Hematopoietic multipotent progenitor cell treated with erythropoietin and hydrocortisone succinate and interleukin-3 and kit ligand, for 4 days (in vitro differentiated cells): ENCODE measurements at places on chromosomes 3 and 15.

DNA sequence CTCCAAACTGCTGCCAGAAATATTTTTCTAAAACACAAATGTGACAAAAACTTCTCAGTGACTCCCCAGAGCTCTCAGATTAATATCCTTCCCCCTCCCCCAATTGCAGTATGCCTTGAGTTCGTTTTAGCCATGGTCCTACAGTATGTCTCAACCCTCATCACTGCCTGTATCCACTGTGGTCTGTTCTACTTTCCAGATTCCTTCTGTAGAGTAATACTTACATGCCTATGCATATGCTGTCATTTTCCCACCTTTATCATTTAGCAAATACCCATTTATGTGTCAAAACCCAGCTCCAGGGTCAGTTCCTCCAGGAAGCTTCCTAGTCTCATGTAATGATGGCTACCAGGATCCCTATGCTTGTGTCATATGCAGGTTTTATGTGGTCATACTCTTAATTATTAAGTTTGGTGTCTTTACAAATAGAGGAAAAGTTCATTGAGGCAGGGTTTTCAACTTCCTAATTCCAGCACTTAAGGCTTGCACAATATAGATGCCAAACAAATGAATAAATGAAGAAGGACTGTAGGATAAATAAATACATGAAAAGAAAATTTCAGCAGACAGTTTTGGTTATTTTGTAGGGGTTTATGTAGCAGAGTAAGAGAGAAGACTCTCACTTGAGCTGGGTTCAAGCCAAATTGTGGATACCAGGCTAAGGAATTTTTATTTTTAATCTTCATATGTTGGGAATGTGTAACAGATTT is 170.8 kb downstream of the ALCAM start:
- DNase-seq = no peak

DNA sequence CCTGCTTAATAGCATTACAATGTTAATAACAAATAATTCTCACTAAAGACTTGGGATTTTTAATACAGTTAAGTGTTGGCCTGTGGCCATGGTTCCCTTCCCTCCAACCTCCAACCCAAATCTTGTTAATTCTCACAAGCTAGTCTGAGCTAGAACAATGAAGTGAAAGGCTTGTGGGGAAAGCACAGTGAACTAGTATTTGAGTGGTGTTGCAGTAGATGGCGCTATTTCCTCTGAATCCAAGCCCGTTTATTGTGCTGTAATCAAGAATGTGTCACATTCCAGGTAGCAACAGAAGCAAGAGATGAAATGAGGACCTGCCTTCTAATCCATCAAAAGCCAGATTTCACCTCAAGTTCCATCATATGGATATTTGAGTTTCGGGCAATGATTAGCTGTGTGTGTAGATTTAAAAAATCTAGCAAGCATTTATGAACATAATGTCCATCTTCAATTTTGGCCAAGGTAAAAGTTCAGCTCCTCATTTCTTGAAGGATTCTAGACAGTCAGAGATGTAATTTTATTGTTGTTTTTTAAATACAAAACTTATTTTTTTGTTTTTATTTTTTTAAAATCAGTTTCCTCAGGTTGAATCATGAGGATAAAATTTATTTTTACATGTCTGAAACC is 160.7 kb downstream of the SQOR start:
- DNase-seq = peak; percentile 51

GRCh38 chr15:88185584-88185983 is 71.0 kb downstream of the NTRK3 start:
- no peak for DNase-seq

- no peak for DNase-seq
Observed at GRCh38 chr3:10371789-10372188, 50.9 kb upstream of the SEC13 start.

GRCh38 chr3:125010393-125010792 is 45.4 kb downstream of the HEG1 start:
- DNase-seq = no peak

DNA sequence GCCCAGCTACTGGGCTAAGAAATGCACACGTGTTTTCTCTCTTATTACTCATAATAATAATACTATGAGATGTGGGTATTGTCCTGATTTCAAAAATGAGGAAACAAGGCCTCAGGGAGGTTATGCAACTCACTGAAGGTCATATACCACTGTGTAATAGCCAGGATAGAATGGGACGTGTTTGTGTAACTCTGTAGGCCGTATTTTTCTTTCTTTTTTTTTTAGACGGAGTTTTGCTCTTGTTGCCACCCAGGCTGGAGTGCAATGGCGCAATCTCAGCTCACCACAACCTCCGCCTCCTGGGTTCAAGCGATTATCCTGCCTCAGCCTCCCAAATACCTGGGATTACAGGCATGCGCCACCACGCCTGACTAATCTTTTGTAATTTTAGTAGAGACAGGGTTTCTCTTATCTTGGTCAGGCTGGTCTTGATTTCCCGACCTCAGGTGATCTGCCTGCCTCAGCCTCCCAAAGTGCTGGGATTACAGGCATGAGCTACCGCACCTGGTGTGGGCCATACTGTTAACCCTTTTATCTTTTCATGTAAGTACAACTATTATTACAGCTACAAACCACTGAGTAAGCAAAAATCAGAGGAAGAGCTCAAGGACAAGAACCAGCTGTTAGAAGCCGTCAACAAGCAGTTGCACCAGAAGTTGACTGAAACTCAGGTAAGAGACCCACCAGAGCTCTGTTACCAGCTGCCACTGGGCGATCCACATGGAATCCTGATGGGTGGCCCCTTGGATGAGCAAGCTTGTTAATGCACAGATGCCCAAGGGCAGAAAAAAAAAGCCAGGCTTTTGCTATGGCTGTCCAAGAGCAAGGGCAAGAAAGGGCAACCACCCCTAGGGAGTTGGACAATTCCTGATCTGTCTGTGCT is 6.7 kb downstream of the KNSTRN start:
- DNase-seq = peak; percentile 68

GRCh38 chr3:138902171-138902570 is 44.8 kb downstream of the FOXL2 start:
- peak; percentile 58 for DNase-seq

DNA sequence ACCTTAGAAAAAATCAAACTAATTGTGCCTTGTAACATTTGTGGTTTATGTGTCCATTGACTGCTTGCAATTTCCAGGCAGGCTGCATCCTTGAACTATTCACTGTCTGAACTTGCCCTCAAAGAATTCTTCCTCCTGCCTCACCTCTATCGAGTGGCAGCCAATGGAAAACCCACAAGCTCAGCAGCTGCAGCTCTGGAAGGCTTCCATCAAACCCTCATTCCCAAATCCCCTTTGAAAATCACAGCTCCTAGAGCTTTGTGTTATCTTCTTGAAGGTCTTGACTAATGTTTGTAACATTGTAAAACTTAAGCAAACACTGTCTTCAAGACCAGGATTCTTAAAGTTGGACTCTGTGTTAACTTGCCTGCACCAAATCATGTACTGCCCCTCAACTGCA is 81.1 kb downstream of the FILIP1L start:
- no peak for DNase-seq

DNA sequence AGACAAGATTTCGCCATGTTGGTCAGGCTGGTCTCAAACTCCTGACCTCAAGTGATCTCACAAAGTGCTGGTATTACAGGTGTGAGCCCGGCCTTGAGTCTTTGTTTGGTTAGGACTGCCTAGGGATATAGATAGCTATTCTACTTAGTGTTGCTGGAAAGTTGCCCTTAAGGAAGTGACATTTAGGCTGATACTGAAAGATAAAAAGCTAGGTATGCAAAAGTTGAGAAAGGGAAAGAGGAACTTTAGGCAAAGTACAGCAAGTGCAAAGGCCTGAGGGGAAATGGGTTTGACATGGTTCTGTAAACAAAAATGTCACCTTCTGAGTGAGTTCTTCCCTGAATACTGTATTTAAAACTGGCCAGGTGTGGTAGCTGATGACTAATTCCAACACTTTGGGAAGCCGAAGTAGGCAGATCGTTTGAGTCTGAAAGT is 111.5 kb downstream of the ZNF609 start:
- DNase-seq = peak; percentile 82

DNA sequence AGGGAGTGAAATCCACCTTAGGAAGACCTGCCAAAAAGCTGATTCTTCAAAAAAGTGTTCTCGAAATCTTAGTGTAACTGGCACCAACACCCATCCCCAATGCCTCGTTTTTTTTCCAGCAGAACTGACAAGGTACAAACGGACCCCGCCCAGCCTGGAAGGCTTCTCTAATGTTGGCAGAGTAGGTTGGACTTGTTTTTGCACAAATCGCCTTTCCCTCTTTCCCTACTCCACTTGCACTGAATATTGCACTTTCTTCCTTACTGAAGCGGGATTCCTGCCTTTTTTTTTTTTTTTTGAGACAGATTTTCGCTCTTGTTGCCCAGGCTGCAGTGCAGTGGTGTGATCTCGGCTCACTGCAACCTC is 544 bp upstream of the TIMMDC1 start:
- DNase-seq = peak; percentile 54

DNA sequence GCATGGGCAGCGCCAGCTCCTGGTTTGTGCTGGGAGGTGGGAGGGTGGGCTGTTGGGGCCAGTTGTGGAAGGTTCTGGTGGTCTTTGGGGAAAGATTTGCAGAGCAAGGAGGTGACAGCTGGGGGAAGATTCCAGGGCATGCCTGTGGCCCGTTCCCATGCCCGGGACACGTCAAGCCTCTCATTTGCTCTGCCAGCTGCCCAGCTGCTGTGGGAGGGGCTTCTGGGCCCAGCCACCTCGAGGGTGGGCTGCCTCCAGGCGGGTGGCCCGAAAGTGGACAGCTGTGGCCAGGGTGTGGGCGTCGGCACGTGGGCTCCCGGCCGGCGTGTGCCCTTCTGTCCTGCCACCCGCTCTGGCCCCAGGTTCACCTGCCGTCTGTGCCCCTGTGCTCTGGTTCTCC is 17.2 kb downstream of the PLXNA1 start:
- no peak for DNase-seq

- no peak for DNase-seq
Observed at GRCh38 chr3:27335571-27335970, 33.6 kb downstream of the NEK10 start.

- DNase-seq = no peak
Observed at GRCh38 chr3:69944931-69945493, 54.5 kb upstream of the SAMMSON start.

GRCh38 chr3:160637086-160637485 is 39.9 kb upstream of the ARL14 start:
- DNase-seq = no peak

DNA sequence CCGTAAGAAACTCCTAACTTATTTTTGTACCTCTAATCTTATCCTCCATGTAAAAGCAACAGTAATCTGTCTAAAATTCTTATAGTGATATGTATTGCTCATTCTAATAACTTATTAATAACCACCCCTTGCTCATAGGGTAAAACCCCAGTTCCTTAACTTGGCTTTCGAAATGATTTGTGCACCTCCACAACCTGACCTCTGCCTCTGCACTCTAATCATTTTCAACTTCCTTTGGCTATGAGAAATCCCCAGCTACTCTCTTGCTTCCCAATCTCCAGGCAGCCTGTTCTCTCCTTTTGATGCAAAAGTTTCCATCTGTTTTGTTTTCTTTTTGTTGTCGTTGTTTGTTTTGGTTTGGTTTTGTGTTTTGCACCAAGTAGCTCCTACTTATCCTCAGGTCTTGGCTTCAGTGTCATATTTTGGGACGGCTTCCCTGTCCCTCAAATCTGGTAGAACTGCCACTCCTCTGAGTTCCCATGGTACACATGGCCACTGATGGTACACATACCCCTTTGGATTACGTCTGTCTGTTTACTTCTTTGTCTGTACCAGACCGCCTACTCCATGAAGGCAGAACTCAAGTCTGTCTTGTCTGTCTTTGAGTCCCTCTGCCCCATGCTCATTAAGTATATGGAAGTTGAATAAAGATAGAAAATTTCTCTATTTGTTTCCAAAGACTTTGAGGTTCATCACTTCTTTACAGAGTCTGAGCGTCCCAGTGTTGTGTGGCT is 105.6 kb upstream of the TGFBR2 start:
- DNase-seq = no peak

- DNase-seq = no peak
Observed at GRCh38 chr3:191320316-191320715, 8.9 kb upstream of the CCDC50 start.

GRCh38 chr3:106542101-106542769 is 673.4 kb upstream of the CBLB start:
- no peak for DNase-seq

DNA sequence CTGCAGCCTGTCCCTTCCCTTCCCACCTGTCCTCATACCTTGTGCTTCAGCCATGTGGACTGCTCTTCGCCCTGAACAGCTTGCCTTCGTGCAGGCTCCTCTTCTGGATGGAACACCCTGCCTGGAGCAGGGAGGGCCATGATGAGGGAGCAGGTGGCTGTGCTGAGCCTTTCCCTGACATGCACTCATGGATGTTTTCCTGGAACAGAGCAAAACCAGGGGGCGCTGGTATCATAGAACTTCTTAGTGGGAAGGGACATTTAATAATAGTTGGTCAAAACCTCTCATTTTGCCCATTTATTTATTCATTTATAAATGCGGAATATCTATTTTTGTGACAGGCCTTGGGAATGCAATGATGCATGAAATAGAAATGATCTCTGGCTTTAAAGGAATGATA is 149.3 kb downstream of the CACNA1D start:
- DNase-seq = no peak

DNA sequence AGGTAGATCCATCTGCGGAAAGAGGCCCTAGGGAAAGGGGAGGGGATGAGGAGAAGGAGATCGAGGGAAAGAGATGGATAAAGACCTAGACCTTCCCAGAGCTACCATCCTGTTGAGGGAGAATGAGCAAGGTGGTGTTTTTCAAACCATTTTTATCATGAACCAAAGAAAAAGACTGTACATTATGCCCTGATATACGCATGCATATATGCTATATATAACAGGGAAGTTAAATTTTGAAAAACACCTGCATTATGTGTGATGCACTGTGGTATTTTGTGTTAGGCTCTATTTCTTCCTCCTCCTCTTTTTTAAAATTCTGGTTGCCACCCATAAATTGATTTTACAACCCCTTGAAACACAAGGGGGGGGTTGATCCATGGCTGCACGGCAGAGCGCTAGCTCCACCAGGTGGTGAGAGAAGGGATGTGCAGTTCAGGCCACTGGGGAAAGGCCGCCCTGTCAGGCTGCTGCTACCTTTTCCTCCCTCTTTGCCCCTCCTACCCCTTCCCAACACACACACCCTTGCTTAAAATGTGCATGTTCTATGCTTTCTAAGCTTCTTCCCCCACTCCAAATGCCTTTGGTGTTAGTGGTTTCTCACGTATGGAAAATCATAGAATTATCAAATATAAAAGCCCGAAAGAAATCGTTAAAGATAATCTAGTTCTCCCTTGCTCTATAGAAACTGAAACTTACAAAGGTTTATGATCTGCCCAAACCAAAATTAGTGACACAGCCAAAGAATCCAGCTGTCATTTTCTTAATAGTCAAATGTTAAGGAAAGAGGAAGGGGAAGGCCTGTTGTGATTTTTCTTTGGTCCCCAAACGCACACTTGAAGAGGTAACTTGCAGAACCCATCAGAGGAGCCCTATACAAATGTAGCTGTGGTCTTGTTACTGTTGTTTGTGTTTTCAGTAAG is 262.0 kb upstream of the UMPS start:
- DNase-seq = peak; percentile 71

GRCh38 chr3:4211610-4212009 is 91.6 kb upstream of the SETMAR start:
- no peak for DNase-seq
